ENCODE measurements at places on chromosomes 2 and 18.
A peak's percentile ranks its signal among the peaks of the same experiment; 100 is the strongest.

- no peak for DNase-seq
Observed at GRCh38 chr2:98730707-98731040, 258 bp downstream of the MGAT4A start.

- no peak for DNase-seq
Observed at GRCh38 chr18:8847066-8847755, 141.9 kb downstream of the MTCL1 start.

DNA sequence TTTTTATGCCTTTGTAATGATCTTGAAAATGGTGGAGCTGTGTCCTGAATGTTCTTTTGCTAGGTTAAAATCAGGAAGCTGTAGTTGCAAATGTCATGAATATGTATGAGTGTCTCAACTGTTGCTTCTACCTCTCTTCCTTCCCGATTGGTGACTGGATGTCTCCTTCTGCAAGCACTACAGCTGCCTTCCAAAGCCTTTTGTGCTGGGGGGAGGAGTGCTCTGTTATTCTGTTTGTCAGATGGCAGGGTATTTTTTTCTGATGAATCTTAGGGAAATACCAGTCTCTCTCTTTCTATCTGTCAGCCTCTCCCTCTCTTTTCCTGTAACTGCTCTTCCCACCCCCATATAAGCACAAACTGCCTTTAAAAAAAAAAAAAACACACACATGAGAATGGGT is 1396.3 kb upstream of the CELF4 start:
- no peak for DNase-seq

DNA sequence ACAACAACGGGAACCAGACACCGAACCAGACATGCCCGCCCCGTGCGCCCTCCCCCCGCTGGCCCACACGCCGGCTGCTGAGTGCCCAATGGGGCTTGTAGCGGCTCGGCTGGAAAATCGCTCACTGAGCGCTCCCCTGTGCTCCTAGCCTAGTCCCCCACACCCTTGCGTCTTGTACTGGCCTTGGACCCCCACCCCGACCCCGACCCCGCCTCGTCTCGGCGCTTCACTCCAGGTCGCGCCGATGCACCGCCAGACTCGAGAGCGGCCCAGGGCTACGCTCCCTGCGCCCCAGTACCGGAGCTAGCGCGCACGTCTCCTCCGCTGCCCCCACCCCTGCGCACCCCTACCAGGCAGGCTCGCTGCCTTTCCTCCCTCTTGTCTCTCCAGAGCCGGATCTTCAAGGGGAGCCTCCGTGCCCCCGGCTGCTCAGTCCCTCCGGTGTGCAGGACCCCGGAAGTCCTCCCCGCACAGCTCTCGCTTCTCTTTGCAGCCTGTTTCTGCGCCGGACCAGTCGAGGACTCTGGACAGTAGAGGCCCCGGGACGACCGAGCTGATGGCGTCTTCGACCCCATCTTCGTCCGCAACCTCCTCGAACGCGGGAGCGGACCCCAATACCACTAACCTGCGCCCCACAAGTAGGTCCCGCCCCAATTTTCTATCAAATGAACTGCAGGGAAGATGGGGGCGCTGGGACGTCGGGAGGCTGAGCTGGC is 1.5 kb downstream of the GAD1 start:
- peak; percentile 81 for DNase-seq

- DNase-seq, result no peak
Observed at GRCh38 chr2:5749347-5749746, 57.2 kb downstream of the SOX11 start.

DNA sequence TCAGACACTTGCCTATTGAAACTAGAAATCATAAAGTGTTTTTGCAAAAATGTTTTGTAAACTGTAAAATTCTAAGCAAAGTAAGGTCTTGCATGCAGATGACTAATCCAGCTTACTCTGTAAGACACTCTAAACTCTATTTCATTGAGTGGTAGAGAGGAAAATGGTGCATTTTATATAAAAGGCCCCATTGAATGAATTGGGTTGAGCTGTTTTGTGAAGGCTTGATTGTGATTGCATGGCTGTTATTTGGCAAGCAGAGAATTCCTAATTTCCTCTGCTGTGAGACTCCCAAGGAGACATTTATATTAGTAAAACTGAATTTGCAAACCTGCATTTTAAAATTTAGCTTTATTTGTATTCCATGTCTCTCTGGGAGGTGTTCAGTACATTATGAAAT is 234.5 kb downstream of the PARD3B start:
- DNase-seq, result no peak

- DNase-seq, result peak; percentile 77
Observed at GRCh38 chr18:36186461-36187192, 670 bp upstream of the MOCOS start.

DNA sequence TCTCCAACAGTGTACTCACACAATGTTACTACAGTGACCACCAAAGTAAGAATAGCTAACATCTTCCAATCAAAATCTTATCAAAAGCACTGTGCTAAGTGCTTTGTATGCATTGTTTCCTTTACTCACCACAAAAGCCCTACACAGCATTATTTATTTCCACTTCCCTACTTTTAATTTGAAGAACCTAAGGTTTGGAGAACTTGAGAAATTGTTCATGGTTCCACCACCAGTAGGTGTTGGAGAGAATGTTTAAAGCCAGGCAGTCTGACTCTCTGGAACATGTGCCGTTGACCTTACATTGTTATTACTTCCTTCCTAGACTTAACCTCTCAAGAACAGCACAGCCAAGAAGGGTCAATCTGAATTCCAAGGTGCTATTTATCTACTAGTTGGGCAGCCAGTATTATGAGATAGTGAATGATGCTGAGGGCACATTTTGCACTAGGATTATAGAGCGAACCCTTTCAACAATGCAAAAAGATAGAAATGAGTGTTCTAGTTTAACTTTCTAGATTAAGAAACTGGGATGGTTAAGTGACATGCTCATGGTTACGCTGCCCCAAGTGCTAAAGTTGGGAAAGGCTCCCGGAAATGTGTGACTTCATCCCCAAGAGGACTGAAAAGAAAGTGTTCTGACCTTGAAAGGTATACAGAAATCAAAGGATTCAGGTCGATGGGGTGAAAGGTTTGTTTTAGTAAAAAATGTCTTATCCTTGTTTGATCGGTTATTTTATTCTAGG is 55.2 kb upstream of the FAM136A start:
- peak; percentile 31 for DNase-seq

- no peak for DNase-seq
Observed at GRCh38 chr2:72718876-72719275, 107.0 kb downstream of the EXOC6B start.

DNA sequence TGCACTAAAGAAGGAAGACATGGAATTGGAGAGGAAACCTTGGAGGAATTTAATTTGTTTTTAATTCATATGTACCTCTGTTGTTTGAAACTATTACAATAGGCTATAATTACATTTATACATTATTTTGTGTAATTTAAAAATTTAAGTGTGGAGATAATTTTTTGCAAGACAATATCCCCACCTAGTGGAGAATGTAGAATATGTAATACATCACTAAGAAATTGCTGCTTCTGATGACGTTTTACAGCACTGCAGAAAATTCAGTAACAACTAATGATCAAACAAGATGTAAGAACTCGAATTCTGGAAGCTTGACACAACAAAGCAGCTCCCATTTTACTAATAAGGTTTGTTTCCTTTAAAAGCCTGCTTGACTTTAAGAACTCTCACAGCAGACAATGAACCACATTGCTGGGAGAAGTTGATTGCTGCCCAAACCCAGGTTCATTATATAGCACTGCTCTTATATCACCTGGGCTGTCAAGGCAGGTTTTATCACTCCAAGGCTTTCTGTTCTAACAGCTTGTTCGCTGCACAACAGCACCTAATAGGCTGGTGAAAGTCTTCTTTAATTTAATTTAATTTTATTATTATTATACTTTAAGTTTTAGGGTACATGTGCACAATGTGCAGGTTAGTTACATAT is 53.4 kb downstream of the THADA start:
- DNase-seq, result peak; percentile 10

GRCh38 chr18:13538630-13539029 is 187.7 kb downstream of the FAM210A start:
- DNase-seq, result no peak

DNA sequence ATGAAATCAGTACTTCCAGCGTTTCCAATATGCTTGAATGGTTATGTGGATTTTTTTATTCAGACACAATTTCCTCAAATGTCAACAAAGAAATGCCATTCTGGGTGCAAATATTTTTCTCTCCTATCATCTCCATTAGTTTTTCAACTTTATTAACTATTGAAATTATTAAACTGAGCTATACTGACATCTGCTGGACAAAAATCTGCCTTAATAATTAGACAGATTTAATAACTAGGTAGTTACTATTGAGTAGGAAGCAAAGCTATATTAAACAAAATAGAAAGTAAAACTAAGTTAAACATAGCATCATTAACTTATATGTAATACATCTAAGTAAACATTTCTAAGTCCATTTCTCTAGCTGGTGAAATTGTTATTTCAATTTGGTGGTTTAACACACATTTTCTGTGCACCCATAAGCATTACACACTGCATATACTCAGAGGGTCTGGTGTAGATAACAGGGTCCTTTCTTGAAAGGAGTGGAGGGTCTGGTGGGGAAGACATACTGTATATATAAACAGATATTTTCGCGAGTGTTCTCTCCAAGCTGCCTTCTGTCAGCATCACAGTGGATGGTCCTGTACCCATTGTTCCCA is 77.0 kb downstream of the LANCL1 start:
- DNase-seq, result no peak

GRCh38 chr18:67199993-67200617 is 316.4 kb downstream of the DSEL start:
- DNase-seq, result no peak

GRCh38 chr2:205969584-205969983 is 116.4 kb downstream of the INO80D start:
- no peak for DNase-seq

DNA sequence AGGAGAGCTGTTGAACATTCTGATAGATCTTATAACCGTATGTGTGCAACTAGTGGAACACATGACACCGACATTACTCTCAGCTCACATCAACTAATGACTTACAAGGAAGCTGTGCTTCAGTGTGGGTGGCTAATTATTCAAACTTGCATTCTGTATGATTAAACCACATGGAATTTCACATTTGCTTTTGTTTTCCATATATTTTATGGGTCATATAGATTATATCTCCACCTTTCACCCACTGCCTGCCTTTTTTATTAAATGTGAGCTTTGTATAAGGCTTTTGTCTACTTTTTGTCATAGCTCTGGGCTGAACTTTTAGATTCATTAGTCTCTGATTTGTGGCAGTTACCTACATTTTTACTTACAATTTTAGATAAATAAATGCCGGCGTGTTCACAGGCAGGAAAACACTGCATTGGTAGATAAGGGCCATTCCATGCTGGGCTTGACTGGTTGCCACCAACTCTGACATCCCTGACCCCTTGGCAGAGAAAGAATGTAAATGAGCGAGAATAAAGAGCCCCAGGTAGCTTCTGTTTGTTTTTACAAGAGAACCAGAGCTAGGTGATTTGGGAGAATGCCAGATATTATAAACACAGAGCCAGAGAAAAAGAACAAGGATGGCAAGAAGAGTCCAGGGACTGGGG is 35.7 kb downstream of the LYPD6 start:
- no peak for DNase-seq

DNA sequence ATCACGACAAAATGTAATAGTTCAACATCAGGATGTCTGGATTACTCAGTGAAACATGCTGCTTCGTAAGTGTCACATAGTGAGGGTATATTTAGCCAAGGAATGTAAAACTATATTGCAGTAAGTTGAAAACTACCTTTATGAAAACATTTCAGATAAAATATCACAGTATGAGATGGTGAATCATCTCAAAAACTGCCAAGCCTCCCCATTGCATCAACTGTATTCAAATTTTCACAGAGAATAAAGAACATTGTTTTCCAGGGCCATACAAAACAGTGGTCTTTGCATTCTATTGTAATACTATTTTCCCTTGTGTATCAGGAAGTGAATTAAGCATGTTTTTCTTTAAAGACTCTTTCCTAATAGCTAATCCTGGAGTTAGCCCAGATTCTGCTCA is 47.6 kb upstream of the MSTN start:
- no peak for DNase-seq

GRCh38 chr18:72427721-72428120 is 116.4 kb downstream of the CBLN2 start:
- no peak for DNase-seq

DNA sequence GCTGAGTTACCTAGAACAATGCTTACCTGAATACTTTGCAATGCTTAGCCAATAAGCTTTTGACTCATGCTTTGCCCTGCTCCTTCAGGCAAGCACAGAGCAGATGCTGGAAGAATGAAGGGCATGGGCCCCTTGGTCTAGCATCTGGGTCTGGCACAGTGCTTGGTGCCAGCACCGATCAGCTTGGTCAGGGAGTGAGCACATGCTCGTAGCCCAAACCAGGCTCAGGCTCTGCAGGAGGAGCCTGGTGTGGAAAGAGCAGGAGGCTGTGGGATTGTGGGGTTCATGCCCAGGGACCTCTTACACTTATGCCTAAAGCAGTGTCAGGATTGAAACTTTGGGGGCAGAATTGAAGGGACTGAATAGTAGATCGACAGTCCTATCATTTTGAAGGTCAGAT is 283.7 kb upstream of the PXDN start:
- DNase-seq, result no peak

GRCh38 chr2:132604561-132604960 is 65.4 kb downstream of the LYPD1 start:
- DNase-seq, result no peak

DNA sequence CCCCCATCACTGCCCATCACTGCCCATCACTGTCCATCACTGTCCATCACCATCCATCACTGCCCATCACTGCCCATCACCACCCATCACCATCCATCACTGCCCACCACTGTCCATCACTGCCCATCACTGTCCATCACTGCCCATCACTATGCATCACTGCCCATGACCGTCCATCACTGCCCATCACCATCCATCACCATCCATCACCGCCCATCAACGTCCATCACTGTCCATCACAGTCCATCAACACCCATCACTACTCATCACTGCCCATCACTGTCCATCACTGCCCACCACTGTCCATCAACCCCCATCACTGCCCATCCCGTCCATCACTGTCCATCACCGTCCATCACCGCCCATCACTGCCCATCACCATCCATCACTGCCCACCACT is 57.8 kb upstream of the OTOS start:
- no peak for DNase-seq

DNA sequence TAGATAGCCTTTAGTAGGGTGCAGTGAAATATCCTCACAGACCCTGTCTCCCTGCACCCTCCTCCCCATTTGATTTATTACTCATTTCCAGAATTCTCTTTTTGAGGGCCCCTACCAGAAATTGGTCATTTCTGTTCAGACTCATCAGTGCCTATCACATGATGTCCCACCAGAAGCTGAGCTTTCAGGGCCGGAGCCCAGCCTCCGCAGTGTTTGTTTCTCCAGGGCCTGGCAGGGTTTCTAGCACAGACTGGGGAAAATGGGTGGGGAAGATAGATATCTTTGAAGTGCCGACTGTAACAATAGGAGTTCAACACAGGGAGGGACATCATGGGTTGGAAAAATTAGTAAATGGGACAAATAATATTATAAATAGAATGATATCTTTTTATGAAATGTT is 208.0 kb downstream of the PTGR3 start:
- DNase-seq, result no peak
